ENCODE measurements at places on chromosomes 4 and X.
A peak's percentile ranks its signal among the peaks of the same experiment; 100 is the strongest.

DNA sequence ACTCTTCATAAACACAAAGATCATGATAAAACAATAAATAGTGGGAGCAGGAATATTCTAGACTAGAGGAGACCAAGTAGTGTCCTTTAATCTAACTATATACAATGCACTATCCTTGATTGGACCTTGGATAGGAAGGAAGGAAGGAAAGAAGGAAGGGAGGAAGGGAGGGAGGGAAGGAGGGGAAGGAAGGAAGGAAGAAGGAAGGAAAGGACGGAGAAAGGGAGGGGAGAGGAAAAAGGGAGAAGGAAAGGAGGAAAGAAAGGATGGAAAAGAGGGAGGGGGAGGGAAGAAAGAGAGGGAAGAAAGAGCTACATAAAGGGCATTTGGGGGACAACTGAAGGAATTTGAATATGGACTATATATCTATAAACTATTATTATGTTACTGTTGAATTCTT is 95.0 kb upstream of the SMARCAD1 start:
- no peak for DNase-seq

DNA sequence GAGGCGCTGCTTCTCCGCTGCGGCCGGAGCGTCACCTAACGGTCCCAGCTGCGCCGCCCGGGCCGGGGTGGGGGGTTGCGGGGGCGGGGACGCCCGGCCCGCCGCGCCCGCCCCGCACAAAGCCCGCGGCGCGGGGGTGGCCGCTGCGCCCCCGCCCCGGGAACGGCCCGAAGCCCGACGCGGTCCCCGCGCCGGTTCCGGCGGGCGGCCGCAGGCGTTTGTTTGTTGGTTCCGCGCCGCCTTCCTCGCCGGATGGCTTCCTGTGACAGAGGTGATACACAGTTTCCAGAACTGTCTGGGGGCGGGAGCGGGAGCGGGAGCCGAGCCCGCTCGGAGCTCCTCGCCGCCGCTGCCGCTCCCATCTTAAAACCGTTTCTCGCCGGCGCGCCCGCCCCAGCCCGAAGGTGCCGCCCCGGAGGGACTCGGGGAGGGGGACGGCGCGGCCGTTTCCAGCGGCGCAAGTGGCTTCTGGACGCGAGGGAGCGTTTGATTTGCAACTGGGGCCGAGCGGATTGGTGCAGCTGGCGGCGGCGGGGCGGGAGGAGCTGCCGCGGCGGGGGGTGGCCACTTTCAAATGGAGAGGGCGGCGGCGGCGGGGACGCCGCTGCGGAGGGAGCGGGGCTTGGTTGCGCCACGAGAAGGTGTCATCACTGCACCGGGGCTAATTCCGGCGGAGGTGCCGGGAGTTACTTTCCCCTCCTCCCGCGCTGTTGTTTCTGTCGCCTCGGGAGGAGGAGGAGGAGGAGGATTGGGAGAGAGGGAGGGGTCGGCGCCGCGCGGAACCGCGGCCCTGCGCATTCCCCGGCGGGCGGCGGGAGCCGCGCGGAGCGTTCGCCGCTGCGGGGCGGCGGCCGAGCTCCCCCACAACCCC is 2.3 kb downstream of the JADE1 start:
- peak; percentile 52 for DNase-seq

DNA sequence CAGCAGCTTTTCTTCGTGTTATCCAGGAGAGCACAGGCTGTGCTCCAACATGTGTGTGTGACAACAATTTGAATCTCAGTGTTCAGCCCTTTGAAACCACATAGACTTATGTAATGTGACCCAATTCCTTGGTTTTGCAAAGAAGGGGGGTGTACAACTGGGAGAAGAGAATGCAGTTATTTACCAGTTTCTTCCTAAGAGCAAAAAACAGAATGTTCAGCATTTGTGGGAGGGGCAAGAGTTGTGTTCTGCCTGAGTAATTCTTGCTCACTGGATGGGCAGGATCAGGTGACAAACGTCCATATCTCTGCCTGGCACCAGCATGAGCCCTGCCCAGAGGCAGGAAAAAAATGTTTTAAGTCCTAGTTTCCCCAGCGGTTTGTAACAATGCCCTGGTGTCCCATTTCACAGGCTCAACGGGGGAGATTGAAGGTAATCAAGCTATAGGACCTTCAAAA is 72.0 kb downstream of the PRPS1 start:
- DNase-seq = no peak

- DNase-seq = no peak
Measured at GRCh38 chrX:68490644-68491043, 8.2 kb upstream of the YIPF6 start.

- no peak for DNase-seq
Measured at GRCh38 chr4:4574052-4574451, 32.2 kb upstream of the STX18 start.

DNA sequence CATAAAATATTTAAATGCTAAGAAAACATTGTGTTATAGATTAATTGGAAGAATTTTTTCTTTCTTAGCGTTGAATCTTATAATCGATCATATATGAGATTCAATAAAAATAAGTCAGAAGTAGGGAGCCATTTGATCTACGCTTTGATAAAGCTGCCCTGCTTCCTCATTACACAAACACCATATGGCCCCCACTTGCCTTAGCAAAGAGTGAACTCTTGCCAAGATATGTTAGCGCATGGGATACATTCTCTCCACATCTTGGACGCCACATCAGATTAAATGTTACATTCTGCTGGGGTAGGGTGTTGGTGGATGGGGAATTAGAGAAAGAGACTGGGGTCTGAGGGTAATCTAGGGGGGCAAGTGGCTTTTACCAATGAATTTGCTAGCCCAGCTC is 207.7 kb upstream of the MID1 start:
- DNase-seq = no peak

DNA sequence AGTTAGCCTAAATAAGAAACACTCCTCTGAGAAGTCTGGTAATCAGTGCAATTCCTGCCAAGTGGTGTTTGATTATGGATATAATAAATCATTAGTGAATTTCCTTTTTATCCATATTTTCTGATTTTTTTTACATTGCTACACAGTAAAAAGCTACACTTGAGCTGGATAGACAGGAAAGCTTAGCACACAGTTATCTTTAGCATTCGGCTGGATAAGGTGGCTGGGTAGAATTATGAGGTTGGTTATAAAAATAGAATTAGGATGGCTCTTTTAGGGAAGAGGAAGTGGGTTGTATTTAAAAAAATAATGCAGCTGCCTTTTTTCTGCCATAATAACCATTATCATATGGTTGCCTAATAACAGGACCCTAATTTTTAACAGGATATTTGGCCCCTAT is 460.6 kb downstream of the NAF1 start:
- no peak for DNase-seq

- DNase-seq = no peak
Measured at GRCh38 chr4:37674439-37674838, 11.7 kb downstream of the RELL1 start.

DNA sequence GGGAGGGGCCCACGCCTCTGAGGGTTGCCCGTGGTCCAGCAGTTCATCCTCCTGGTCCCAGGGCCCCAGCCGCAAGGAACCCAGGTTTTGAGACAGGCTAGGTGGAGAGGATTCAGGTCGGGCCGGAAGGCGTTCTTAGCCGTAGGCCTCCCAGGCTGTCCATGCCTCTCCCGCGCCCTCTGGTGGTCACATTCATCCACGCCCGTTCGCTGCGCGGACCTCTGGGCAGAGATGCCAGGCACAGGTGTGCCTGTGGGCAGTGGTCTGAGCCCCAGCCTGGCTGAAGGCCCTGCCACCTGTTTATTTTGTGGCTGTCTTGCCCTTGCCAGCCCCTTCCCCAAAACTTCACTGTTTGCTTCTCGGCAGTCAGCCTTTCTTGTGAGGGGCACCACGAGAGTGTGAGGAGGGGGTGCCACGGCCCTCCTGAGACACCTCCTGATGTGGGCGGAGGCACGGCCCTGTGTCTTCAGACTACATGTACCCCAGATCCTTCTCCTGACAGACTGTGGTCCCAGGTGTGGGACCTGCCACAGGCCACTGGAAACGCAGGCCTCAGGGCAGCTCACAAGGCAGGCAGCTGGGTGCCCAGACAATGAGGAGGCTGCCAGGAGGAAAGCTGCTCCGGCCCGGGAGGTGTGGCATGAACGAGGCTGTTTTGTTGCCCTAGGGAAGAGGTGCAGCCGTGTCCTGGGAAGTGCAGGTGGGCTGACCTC is 5.0 kb downstream of the UVSSA start:
- peak; percentile 77 for DNase-seq

DNA sequence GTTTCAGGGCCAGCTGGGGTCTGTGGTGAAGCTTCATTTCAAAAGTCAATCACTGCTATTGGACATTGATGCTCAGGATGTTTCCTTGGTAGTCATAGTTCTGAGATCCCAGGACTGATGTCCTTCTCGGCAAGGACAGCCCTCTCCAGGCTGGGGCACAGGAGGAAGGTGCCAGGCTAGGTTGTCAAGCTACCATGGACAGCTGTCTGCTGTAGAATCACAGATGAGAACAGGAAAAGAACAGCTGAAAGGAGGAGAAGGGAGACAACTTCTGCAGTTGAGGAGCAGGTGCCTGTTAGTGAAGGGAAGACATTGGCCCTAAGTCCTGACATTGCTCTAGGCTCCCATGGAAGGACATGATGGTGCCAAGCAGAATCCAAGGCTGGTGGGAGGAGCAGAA is 58.0 kb downstream of the XAGE2 start:
- DNase-seq = no peak

GRCh38 chr4:10856271-10856782 is 171.8 kb upstream of the CLNK start:
- DNase-seq = no peak

- DNase-seq = no peak
Measured at GRCh38 chr4:147461161-147461560, 19.7 kb upstream of the EDNRA start.

GRCh38 chr4:10204401-10205058 is 87.9 kb upstream of the WDR1 start:
- no peak for DNase-seq

DNA sequence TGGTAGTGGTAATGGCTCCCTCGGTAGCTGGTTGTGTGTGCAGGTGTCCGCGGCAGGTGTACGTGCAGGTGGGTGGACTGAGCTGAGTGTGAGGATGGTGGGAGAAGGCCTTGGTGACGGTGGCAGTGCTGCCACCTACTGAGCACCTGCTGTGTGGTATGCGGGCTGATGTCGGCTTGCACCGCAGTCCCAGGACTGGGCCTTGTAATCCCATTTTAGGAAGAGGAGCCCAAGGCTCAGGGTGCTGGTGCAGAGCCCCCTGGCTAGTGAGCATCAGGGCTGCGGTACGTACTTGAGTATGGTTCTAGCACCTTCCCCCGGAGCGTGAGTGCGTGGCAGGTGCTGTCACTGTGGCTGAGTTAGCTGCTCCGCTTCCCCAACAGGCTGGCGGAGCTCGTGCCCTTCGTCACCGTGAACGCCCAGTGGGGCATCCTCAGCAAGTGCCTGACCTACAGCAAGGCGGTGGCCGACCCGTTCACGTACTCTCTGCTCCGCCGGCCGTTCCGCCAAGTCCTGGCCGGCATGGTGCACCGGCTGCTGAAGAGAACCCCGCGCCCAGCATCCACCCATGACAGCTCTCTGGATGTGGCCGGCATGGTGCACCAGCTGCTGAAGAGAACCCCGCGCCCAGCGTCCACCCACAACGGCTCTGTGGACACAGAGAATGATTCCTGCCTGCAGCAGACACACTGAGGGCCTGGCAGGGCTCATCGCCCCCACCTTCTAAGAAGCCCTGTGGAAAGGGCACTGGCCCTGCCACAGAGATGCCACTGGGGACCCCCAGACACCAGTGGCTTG is 5.7 kb upstream of the CPZ start:
- DNase-seq = no peak

- no peak for DNase-seq
Measured at GRCh38 chrX:10326578-10326977, 169.8 kb downstream of the CLCN4 start.

- no peak for DNase-seq
Measured at GRCh38 chrX:9278475-9279233, 186.2 kb upstream of the TBL1X start.

DNA sequence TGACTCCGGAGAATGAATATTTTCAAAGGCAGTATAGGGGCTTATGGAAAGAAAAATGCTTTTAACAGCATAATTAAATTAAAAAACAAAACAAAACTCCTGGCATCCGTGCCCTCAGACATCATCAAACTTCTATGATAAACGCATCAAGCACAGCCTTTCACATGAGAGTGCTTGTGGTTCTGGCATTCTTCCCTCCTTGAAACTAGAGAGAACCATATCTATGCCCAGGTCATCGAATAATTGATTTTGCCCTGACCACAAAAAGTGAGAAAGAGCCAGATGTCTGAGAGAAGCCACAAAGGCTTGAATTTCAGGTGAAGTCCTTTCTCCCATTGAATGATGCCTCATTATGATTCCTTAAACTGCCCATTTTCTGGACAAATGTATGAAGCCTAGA is 286.8 kb downstream of the CBLL2 start:
- no peak for DNase-seq

DNA sequence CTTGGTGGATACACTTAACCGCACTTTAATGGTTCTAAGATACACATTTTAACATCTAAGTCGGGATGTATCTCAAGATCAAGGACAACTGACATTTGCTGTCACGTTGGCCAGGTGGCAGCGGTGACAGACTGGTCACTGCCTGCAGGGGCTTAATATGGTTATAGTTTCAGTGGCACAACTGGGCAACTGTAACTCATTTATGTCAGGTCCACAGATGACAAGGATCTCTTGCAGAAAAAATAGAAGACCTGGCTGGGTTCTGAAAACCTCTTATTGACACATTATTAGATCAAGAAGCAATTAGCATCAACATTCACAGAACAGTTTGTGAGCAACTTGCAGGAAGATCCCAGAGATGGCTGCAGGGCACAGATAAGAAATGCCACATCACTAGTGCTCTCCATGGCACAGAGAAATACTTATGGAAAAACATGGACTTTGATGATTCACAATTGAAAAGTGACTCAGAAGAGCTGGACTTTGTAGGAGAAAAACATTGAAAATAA is 99.6 kb upstream of the SORBS2 start:
- DNase-seq = no peak

- DNase-seq = no peak
Measured at GRCh38 chr4:43048570-43048969, 156.1 kb downstream of the GRXCR1 start.

- DNase-seq = no peak
Measured at GRCh38 chr4:184100297-184100885, 117.3 kb downstream of the ENPP6 start.

GRCh38 chrX:150513544-150513943 is 54.9 kb upstream of the MTM1 start:
- no peak for DNase-seq

GRCh38 chr4:145552181-145552822 is 66.9 kb upstream of the MMAA start:
- DNase-seq = no peak

- no peak for DNase-seq
Measured at GRCh38 chr4:184826691-184827270, 1.0 kb upstream of the ACSL1 start.

DNA sequence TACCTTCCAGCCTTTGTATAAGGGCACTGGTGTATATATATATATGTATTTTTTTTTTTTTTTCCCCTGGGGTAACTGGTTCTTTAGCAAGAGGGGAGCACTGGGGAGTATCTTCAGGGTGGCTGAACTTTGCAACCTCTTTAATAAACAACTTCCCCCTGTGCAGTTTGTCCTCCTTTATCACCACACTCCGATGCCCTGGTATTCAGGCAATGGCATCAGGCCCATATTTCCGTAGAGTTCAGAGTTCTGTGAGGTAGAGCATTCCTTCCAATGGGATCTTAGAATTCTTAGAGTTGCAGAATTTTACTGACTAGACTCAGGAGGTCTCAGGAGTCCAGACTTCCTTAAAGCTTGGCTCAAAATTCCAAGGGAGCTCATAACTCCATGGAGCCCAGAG is 24.6 kb downstream of the NYX start:
- DNase-seq = no peak

Data from stimulated activated CD8-positive, alpha-beta memory T cell treated with anti-CD3 and anti-CD28 coated beads, Interleukin-7, amount 100 ng/mL, for 1 hour (primary cell).